Mesenchymal stem cell (in vitro differentiated cells and primary cell): ENCODE measurements at places on chromosomes 2 and 18.

- peak; percentile 56 for DNase-seq
Measured at GRCh38 chr2:239399921-239400595, 762 bp downstream of the HDAC4 start.

- DNase-seq = peak; percentile 34
Measured at GRCh38 chr18:26317398-26317797, 91.2 kb downstream of the TAF4B start.

DNA sequence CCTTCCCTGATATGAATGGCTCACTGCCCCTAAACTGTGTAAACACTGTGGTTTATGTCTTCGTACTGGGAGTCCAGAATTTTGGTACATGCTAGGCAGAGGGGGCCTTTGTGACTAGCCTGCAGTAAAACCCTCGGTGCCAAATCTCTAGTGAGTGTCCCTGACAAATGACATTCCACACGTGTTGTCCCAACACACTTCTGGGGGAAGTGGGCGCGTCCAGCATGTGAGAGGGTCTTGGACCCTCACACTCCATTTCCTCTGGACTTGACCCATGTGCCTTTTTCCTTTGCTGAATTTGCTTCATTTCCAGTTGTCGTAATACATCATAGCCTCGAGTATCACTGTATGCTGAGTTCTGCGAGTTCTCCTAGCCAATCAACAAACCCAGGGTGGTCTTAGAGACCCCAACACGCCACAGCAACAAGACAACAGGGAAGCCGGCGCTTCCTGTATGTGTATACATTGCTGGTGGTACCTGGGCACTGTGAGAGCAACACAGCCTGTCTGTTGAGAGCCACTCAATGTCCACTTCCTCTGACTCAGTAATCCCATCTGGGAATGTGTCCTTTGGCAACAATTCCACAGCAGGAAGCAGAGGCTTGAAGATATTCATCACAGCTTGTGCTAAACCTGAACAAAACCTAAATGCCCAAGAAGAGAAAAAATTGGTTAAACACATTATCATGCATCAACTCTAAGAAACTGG, 26.9 kb upstream of the SLC66A3 start:
- peak; percentile 70 for DNase-seq

DNA sequence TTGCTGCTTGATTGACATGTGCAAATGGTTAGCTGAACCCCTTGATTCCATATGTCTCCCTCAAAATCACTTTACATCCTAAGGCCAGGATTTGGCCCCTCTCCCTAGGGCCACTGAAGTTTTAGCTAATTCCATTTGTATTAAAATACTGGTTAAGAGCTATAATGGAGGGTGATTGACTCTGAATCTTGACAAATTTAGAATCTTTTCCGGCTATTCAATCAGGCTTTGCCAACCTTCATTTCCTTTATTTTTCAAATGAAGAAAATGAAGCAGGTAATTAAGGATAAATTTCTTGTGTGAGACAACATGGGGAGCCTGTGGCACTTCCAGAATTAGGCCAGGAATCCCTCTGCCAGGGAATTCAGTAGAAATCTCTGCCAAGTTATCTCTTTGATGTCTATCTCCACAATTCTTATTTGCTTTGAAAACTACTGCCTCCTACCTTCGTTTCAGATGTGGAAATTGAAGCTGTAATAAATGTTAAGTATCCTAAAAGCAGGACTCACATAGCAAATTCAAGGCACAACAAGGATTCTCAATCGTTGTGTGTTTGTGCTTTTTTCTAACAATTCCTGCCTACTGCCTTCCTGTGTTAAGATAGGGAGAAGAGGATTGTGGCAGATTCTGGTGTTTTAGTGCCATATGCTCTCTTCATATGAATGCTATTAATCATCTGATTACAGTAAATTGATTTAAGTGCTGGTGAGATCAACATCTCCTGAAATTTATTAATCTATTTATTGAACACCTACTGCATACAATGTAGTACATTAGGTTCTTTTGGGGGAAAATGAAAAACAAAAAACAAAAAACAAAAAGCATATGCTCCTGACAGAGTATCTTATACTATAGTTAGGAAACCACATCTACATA, 47.8 kb upstream of the MAP4K3 start:
- no peak for DNase-seq

DNA sequence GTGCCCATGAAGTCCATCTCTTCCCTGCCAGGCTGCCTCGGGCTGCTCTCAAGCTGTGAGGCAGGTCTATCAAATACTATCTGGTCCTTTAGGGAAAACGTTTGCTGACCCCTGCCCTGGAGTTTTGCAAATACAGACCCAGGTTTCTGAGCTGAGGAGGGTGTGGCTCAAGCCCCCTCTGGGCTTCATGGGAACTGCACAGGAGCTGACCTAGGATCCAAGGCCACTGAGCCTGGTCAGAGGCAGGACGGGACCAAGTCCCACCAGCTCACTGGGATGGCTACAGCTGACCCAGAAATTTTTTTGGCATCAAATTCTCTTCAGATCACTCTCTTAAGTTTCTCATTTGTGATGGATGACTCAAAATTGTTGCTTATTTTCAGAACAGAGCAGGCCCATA, 14.1 kb downstream of the ZNF516 start:
- no peak for DNase-seq

- DNase-seq = no peak
Measured at GRCh38 chr2:129793431-129793902, 186.0 kb upstream of the RAB6C start.

DNA sequence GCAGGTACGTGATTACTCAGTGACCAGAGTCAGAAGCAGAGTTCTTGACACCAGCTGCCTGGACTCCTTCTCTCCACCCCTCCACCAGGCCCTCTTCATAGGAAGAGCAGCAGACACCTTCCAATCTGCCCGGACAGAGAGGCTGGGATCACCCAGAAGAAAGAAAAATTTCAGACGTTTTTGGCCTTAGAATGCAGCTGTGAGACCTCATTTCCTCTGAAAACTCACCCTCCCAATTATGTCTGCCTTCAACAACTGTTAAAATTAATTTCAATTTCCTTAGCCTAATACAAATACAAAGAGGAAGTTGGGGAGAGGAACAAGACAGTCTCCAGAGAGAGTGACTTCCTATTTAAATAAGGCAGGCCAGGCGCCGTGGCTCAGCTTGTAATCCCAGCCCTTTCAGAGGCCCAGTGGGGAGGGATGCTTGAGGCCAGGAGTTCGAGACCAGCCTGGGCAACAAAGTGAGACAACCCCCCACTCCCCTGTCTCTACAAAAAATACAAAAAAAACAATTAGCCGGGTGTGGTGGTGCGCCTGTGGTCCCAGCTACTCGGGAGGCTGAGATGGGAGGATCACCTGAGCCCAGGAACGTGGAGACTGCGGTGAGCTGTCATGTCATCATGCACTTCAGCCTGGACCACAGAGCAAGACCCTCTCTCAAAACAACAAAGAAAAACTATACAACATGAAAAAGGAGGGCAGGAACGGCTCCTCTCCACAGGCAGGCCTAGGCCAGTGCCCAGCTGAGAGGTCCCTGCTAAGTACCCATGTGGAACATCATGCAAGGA, 1.6 kb downstream of the SLC66A2 start:
- DNase-seq = no peak

- no peak for DNase-seq
Measured at GRCh38 chr2:196183172-196183473, 11.7 kb upstream of the STK17B start.

DNA sequence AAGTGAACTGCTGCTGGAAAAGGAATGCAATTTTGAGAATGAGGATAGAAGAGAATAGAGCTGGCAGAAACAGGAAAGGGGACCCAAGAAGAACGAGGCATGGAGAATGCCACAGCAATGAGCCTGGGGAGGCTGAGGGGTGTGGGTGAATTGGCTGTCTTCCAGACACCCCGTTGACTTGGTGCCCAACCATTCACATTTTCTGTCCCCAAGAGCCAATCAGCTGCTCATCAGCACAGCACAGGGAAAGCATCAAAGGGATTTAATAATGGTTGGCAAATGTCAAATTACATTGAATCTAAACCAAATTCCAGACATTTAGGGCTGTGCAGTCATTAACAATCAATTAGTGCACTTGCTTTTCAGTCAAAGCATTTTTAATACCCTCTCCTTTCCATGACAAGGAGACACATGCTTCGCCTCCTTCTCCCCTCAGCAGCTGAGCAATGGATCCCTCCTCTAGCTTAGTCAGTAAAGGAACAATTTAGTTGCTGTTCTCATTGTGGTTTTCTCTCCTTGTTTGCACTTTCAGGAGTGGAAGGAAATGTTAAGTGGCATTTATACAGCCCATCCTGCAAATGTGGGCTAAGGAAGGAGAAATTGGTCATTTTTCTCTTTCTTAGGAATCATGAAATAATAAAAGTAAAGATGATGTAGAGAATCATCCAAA, 98.8 kb downstream of the KLF7 start:
- peak; percentile 77 for DNase-seq
